Stomach (tissue), 19 donors: ENCODE measurements at places on chromosomes 6 and 20.

- no peak for DNase-seq
Observed at GRCh38 chr6:19835605-19836004, 1.6 kb upstream of the ID4 start.

- peak; percentile 6 for DNase-seq
Observed at GRCh38 chr6:48817333-48818051, 645.6 kb downstream of the MMUT start.

- DNase-seq, result peak; percentile 93
Observed at GRCh38 chr6:43454696-43455530, 435 bp downstream of the DLK2 start.

DNA sequence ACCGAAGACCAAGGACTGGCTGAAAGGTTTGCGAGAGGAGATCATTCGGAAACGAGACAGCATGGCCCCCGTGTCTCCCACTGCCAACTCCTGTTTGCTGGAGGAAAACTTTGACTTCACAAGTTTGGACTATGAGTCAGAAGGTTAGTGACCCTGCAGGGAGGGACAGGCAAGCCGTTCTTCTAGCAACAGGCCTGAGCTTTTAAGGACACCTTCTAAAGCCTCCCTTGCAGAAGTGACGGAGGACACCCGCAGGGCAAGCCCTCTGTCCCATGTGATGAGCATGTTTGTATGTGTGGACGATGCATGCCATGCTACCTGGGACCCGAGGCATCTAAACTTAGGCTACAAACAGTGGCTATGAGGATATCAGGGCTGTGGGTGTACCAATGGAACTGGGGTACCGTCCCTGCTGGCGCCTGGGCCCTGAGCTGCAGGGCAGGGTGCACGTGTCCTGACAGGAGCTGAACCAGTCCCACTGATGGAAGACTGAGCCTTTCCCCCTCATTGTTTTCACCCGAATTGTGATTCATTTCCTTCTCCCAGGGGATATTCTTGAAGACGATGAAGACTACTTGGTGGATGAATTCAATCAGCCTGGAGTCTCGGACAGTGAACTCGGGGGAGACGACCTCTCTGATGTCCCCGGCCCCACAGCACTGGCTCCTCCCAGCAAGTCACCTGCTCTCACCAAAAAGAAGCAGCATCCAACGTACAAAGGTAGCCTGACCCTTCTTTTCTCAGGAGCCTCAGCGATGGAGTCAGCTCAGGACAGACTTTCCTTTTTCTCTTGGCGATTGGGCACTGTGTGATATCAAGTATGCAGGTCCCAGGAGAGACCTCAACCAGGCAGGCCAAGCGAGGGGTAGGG, 84.4 kb downstream of the SERAC1 start:
- DNase-seq, result no peak

GRCh38 chr6:75863784-75864183, 114.7 kb downstream of the MYO6 start:
- DNase-seq, result no peak
